HEK293T (cell line): ENCODE measurements at places on chromosomes 1 and 21.

DNA sequence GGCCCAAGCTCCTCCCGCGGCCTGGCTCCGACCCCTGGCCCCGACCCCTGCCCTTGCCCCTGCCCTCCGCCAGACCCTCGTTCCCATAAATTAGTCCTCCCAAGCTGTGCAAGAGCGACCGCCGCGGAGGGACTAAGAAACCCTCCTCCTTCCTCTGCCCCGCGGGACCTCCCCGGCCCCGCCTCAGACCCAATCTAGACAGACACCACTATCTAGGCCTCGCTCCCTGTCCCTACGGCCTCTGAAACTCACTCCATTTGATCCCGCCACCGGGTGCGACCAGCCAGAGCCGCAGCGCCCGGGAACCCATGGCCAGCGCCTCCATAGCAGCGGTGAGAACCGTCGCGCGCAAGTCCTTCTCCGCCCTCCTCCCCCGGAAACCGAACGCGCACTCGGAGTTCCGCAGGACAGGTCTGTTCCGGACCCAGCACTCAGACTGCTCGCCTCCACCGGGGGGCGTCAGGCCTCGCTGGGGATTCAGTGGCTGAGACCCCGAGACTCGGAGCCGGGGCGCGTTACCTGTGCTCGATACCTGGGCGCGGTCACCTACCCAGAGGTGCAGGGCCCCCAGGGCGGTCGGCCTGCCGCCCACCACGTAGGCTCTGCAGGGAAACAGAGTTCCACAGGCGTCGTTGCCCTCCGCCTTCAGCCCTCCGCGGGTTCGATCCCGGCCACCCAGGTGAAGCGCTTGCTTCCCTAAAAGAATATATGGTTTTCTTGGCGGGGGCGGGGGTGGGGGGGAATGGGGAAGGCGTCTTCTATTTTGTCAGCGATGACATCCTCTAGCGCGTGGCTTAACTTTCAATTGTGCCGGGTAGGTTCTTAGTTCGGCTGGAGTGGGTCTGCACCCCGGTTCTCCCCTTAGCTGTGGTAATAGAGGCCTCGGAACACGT is at the start of gene MRPL39:
Gene MRPL39, minus strand, starts transcription at position 331 of the 893 bp plus-strand sequence. Its CDS starts 6 bp downstream, at position 325.
- DNase-seq = peak; percentile 91

DNA sequence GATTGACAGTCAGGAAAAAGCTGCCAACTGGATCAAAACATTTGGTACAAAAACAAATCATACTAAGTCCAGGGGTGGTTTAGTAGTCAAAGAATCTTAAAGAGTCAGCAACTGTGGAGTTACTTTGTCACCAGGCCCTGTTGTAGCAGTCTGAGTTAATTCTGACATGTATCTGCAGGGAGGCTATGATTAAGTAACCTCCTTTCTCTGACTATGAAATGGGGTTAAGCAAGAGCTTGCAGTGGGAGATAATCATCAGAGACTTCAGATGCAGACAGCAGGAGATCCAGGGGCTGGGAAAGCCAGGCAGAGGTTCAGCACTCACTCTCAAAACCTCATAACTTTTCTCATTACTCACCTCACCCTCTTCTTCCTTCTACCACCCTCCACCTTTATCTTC is 99.2 kb upstream of the BTG3 start:
- no peak for DNase-seq

DNA sequence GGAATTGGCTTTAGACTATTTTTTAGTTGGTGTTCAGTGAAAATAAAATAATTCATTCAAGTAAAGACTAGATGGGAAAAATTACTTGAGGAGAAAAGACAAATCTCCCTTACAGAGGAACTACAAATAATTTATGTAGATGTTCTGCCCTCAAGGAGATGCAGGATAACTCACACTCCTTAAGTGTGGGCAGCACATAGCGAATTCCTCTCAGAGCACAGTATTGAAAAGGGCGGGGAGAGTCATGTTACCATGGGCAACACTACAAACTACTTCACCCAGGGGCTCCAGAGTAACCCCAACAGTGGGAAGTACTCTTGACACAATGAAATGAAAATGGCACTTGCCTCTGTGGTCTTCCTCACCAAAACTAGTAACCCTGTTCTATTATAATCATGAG is 20.6 kb upstream of the LAMC2 start:
- no peak for DNase-seq

DNA sequence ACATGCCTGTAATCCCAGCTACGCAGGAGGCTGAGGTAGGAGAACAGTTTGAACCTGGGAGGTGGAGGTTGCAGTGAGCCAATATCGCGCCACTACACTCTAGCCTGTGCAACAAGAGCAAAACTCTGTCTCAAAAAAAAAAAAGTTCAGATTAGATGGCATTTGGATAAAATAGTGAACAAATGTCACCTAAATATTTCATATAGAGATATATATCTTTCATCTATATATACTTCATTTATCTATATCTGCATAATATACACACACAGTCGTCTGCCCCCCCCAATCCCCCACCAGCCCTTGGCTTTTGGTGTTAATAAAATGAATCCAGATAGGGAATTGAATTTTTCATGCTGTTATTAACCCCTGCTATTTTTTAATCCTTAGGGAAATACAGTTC is 5.0 kb downstream of the PPP1R15B start:
- no peak for DNase-seq

DNA sequence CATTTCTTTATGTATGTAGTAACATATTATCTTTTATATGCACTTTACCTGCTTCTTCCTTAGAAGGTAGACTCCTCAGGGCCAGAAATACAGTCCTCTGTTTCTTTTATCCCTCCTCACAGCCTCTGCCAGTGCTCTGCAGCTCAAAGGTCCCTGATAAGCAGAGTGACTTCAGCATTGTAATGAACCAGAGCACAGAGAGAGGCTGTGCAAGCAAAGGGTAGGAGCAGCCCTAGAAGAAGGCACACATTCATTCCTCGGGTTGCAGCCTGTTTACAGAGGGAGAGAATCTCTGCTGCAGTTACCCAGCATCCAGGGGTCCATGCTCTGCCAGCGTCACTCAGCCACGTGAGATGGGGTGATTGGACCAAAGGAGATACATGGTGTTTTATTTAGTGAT is 101.1 kb downstream of the RHOU start:
- DNase-seq = no peak

DNA sequence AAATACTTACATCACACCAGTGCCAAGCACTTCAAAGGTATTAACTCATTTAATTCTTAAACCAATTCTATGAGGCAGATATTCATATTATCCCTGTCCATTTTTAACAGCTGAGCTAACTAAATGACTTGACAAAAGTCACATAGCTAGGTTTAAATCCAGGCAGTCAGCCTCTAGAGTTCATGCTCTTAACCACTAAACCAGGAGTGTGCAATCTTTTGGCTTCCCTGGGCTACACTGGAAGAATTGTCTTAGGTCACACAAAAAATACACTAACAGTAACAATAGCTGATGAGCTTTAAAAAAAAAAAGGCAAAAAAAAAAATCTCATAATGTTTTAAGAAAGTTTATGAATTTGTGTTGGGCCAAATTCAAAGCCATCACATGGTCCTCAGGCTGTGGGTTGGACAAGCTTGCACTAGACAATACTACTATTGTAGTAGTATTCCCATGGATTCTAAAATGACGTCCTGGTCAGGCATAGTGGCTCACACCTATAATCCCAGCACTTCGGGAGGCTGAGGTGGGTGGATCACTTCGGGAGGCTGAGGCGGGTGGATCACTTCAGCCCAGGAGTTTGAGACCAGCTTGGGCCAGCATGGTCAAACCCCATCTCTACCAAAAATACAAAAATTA is 10.0 kb downstream of the UBR4 start:
- no peak for DNase-seq

- DNase-seq = no peak
Observed at GRCh38 chr1:1001057-1001783, 1.3 kb upstream of the HES4 start.

- no peak for DNase-seq
Observed at GRCh38 chr1:203673550-203674411, 47.1 kb downstream of the ATP2B4 start.

- no peak for DNase-seq
Observed at GRCh38 chr1:55146781-55147180, 68.4 kb downstream of the USP24 start.

DNA sequence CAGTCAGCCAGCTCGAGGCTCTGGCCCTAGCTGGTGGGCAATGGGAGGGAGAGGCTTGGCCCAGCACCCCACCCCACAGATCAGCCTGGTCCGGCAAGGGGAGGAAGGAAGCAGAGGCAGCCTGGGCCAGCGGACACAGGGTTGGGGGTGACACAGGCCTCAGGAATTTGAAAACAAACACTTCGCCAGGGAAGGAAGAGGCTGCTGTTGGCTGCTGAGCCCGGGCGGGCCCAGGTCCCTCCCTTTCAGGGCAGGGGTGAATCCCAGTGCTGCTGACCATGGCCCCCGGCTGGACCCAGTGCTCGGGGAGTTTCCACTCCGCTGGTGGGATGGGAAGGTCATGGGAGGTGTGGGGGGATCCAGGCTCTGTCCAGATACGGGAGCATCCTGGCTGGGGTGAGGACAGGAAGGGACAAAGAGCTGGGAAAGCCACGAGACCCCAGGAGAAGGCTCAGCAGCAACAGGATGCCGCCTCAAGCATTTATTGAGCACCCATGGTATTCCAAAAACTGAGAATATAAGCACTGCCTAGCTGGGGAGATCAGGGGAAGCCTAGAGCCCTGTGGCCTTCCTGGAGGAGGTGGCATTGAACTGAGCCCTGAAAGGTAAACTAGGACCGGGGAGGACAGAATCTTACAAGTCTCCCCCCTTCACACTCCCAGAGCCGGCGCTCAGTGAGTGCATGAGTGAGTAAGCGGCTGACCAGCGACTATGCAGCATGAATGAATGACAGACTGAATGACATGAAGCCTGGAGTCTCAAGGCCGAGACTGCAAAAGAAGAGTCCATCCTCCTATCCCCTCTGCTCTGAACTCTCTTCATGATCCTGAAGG is 26.2 kb upstream of the EPHA2 start:
- DNase-seq = no peak

DNA sequence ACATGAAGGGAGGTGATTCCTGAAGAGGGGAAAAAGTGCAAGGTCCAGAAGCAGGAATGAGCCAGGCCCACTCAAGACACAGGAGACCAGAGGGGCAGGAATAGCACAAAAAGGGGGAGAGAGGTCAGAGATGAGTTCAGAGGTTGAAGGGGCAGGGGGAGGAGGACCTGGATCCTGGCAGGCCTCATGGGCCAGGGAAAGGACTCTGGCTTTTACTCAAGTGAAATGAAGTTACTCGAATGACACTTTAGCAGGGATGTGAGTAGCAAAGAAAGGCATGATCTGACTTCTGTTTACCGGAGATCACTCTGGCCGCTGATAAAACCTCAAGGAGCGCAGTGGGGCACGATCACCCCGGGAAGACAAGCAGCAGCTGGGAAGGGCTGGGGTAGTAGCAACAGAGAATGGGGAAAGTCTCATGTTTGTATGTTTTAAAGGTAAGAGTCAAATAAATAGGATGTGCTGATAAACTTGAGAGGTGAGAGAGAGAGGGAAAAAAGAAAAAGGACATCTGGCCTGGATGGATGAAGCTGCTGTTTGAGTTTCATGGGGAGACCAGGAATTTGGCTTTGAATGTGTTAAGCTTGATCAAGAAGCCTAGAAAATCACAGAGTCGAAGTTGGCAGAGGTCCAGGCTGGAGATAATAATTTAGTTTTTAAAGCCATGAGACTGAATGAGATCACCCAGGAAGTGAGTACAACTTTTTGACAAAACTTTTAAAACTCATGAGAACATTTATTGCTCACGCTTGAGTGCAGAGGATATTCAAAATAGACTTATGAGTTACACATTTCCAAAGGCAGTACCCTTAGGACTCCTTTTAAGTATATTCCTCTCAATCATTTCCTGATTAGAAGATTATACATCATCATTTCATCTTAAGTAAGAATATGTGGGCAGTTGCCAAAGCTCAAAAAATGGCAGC is 156.0 kb downstream of the RERE start:
- DNase-seq = no peak
